ENCODE measurements at places on chromosomes 1 and 21.
A peak's percentile ranks its signal among the peaks of the same experiment; 100 is the strongest.

DNA sequence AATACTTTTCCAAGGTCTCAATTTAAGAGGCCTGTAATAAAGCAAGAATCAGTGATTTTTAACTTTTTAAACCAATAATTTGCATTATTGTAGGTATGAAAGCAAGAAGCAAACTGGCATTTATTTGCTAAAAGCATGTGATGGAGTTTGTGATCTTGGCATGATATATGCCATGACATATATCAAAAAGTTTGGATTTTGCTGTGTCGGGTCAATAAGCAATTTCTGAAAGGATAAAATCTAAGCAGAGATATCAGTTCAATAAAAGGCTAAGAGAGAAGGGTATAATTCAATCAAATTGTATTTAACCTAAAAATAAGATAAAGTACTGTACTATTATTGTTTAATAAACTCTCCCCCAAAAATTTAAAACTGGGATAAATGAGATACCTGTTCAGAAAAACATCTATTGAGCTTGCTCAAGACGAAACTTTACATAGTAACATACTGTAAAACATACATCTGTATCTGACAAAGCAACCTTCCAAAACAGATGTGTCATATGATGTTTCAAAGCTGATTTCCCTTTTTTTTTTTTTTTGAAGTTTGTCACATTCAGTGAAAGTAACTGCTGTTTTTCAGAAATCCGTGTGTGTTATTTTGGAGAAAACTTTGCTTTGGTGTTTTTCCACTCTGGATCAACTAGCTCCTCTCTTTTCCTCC is 74.5 kb downstream of the TGFBR3 start:
- DNase-seq, result no peak

DNA sequence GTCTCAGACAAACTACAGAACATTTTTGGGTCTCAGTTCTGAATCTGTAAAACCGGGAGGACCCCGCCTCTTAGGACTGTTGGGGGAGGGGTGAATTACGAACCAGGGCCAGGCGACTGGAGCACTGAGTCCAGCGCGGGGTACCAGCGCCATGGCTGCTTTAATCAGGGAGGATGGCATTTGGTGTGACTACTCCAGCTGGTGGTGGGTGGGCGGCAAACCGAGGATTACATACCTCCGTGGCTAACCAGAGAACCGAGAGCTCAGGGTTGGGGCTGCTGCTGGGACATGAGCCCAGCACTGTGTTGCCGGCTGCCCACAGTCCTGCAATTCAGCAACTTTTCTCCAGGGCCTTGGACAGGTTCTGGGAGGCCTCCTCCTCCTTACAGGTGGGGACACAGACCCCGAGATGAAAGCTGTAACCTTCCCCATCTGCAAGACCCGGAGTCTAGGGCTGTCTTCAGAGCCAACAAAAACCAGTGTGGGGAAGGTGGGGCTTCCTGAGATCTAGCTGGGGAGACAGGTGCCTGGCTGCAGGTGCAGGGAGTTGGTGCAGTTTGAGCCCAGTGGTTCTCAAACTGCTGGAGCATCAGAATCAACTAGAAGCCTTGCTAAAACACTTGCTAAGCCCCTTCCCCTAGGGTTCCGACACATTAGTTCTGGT is 273.5 kb downstream of the FOXD2 start:
- DNase-seq, result no peak

DNA sequence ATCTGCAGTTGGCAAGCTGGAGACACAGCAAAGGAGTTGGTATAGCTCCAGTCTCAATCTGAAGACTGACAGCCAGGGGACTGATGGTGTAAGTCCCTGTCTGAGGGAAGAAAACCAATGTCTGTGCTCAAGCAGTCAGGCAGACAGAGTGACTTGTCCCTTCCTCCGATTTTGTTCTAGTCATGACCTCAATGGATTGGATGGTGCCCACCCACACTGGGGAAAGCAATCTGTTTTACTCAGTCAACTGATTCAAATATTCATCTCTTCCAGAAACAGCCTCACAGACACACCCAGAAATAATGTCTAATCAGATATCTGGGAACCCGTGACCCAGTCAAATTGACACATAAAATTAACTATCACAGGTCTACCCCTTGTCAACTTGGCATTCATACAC is 11.9 kb upstream of the MRPL39 start:
- no peak for DNase-seq

GRCh38 chr1:47677241-47677940 is 239.5 kb downstream of the FOXD2 start:
- DNase-seq, result no peak

GRCh38 chr1:91704746-91705145 is 181.2 kb downstream of the TGFBR3 start:
- DNase-seq, result no peak

DNA sequence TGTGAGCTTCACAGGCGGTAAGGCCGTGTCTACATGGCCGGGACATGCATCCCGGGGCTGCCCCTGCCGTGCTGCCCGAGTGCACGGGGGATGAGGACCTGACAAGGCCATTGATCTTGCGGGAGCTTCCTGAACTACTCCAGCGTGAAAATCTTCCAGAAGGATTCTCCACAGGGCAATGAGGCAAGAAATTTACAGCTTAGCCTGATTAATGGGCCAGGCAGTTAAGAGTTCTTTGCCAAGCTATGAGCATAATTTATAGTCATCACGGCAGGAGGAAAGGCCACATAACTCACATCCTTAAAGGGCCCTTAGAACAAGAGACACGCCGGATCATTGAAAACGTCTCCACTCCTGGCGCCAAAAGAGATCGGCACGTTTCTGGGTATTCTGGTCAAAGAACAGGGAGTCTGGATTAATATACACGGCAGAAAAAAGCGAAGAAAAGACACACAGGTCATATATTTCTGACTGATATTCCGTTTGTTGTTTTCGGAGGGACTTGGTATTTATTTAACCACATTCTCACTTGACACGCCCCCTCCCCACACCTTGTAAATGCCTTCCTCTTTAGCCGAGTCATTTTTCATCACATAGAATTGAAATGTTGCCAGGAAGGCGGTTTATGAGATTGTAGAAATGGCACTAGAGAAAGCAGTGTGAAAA is 180.5 kb downstream of the DYRK1A start:
- no peak for DNase-seq

DNA sequence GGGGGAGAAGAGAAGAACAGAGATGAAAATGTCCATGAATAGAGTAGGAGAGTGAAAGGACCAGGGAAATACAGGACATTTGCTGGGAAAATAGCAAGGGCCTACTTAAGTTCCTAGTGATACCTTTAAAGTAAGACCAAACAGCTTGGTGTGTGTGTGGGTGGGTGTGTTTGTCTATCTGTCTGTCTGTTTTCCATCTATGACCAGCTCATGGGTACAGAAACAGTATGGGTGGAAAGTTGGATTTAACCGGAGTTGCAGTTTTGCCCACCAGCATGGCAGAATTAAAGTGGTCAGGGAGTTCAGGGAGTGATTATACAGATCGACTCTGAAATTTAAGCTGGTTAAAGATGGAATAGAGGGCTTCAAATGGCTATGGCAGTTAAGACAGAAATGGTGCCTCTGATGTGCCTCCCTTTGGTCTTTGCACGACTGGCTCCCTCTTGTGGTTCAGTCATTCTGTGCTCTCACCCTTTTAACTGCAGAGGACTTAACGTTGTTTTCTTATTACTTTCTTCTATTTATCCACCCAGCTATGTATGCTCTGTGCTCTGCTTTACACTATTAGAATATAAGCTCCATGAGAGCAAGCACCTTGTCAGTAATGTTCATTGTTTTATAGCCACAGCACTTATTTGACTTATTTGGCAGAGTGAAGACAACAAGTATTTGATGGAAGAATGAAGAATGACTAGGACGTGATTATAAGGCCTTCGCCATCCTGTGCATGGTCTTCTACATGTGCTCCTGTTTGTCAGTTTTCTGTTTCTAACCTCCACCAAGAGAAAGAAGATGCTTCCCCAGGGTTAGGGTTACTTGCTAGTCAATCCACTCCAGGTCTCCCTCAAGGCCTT is 72.7 kb upstream of the AK4 start:
- DNase-seq, result peak; percentile 25

DNA sequence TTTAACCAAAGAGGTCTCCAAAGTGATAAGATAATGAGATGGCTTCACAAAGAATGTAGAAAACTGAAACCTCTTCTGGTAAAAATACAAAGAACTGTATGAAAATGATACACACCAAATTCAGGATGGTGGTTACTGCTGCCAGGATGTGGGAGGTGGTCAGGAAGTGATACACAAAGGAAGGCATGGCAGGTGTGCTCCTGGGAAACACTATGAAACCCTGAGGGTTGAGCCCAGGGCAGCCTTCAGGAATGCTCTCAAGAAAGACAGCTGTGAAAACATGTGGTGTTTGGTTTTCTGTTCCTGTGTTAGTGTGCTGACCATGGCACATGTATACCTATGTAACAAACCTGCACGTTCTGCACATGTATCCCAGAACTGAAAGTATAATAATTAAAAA is 109.3 kb downstream of the NTNG1 start:
- no peak for DNase-seq

GRCh38 chr1:110787328-110788071 is 85.4 kb upstream of the CD53 start:
- no peak for DNase-seq

DNA sequence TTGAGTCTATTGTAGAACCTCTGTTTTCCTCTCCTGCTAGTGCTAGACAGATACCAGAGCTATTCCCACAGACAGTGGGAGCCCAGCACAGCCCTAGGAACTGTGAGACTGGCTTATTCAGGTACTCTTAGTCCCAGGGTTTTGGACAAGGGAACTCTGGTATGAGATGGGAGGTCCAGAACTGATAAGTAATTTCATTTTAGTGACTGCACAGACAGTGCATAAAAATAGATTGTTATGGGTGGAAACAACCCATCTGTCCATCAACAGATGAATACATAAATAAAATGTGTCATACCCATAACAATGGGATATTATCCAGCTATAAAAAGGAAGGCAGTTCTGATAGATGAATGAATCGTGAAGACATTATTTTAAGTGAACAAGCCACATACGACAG is 9.0 kb downstream of the EPS8L3 start:
- no peak for DNase-seq

- DNase-seq, result no peak
These were observed 17.2 kb downstream of the CC2D1B start for GRCh38 chr1:52348704-52349300.

DNA sequence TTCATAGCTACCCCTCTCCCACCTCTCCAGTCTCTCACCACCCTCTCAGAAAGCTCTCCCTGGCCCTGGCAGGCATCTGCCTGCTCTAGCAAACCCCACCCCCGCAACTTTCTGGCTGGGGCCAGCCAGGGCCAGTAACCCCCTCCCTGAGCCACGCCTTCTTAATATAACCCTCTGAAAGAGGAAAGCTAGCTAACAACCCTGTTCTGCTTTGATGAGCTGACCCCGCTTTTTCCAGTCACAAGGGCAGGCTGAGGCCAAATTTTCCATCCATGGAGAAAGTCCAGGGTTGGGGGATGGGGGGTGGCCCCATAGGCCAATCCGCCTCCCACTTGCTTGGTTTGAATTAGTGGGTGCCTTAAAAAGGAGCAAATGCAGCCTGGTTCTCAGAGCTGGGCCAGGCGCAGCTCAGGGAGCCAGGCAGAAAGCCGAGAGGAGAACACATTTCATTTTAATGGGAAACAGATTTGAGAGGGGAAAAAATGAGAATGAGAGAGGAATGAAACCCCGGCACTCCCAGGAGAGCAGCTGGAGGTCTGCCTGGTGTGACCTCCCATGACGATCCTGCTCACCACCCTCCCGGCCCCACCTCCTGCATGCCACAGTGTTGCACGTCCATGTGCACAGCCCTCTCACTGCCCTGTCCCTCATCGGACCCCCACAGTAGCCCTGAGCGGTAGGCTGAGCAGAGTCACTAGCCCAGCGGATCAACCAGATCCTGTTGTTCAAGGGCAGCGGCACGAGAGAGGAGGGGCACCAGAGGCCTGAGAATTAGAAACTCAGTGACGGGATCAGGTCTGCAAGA is 62.3 kb downstream of the OPTC start:
- DNase-seq, result no peak

DNA sequence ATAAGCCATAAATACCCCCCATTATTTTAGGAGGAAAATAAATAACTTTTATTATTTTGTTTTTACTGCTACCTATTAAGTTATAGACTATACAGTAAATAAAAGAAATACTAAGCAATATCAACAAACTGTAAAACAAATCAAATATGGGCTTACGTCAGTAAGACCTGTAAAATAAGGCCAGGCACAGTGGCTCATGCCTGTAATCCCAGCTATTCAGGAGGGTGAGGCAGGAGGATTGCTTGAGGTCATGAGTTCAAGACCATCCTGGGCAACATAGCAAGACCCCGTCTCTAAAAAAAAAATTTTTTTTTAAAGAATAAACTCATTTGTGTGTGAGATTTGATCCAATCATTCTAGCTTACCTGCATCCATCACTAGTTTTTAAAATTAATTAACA is 17.8 kb downstream of the EGLN1 start:
- DNase-seq, result no peak

- DNase-seq, result no peak
These were observed 15.5 kb upstream of the FAM131C start for GRCh38 chr1:16088996-16089395.

GRCh38 chr1:10328180-10328963 is 70.5 kb upstream of the PGD start:
- DNase-seq, result no peak

DNA sequence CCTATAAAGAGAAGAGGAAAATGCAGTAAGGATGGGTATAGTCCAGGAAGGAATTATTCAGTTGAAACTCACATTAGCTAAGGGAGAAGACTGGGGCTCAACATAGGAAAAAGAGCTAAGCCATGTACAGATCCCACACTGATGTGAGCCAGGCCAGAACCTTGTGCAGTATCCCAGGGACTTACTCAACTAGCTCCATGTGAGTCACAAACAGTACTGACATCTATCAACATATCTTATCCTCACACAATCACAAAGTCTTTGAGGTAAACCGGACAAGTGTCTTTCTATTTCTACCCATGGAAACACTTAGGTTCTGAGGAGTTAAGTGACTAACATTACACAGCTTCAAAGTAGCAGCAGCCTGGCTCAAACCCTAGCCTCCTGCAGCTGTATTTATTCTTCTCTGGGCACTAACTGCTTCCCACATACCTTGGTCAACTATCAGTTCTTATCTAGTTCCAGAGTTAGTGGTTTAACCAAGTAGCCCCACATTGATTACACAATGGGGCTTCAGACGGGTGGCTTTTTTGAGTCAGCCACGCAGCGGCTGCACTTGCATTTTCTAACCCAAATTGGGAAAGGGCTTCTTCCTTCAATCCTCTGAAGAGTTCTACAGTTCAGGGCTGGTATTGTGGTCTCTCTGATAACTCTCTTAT is 9.5 kb downstream of the CD5L start:
- no peak for DNase-seq

GRCh38 chr1:10663678-10664035 is 132.8 kb downstream of the CASZ1 start:
- DNase-seq, result no peak

- no peak for DNase-seq
These were observed 3.7 kb downstream of the MRTO4 start for GRCh38 chr1:19255288-19255687.

DNA sequence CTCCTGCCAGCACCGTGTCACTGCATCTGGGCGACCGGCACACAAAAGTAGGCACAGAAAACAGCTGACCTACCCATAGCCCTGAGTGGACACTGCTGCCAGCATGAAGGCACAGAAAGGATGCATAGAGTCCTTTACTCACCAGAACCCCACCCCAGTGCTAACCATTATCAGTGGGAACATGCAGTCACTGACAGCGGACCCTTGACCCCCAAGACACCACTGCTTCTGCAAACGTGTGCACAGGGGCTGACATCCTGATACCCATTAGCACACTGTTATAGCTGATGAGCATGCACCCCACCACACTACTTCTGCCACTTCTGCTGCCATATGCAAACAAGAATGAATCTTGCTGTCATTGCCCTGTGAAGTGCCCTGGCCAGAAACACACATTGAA is 953.0 kb upstream of the NCAM2 start:
- DNase-seq, result no peak

Measured in NCI-H2081 treated with DMSO at 0.1 percent for 48 hours (cell line).